Progenitor cell of endocrine pancreas (in vitro differentiated cells): ENCODE measurements at places on chromosomes 2 and 18. TPM values are rescaled to one million over a fixed set of nuclear protein-coding genes. Genes with fewer than 3 reads are reported as not detected.

The TTN gene
- 12.2 and 17.3 TPM in 2 replicates for total RNA-seq

The APOB gene
- 15.6 and 22.2 TPM in 2 replicates for total RNA-seq

The ERFE gene
- 0.91 and 1.3 TPM in 2 replicates for total RNA-seq

The MOGAT1 gene
- 0.74 and 0.98 TPM in 2 replicates for total RNA-seq

The KRCC1 gene
- 16.2 and 16.7 TPM in 2 replicates for total RNA-seq

The CNTNAP5 gene
- 5.3 and 8.9 TPM in 2 replicates for total RNA-seq

The DYNAP gene
- total RNA-seq: not detected in 2 replicates

- DNase-seq: no peak
These were observed 84.5 kb downstream of the RAPH1 start for GRCh38 chr2:203450561-203450960.

DNA sequence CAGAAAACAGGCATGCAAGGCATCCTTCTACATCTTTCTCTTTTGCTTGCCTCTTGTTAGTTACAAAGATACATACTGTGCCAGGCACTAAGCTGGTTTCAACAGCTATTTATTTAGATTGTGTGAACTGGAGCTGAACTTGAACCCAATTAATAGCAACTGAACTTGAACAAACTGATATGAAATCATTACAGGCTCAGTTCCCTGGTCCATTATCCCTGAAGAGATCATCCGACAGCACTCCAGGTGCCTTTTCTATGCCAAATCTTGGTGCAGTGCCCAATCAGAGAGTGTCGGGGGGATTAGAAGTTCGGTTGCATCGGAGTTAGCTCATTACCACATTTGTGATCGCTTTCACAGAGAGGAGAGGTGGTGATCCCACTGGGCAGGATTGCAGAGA lies 477.6 kb downstream of the PARD3B start:
- DNase-seq: no peak

DNA sequence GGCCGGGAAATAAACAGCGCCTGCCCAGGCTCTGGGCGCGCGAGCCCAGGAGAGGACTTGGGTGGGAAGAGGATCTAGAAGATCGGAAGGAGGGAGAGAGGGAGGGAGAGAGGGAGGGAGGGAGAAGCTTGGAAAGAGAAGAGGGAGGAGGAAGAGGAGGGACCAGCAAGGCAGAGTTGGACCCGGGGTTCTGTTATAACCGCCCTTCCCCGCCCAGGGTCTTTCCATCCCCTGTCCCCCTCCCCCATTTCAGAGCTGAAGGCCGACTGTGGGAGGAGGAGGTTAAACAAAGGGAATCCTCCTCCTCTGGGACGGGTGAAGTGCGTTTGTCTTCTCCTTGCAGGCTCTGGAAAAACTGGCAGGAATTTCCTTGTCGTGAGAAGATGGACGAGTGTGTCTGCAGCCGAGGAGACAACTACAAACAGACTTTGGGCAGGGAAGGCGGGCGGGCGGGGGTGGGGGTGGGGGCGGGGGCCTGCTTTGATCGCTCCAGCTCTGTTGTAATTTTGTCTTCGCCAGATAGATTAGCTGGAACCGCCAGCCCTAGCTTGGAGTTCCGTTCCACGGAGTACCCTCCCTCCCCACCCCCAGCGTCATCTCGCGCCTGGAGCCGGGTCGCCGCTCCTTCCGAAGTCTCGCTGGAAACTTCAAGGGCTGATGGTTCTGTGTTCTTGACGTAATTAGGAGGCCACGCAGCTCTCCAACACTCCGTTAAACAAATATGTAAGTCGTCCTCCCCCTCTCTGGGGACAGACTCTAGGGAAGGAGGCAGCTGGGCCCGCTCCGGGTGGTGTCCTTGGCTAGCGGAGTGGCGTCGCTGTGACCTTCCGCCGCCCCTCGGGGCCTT lies 6.4 kb upstream of the SP9 start:
- DNase-seq: no peak

- no peak for DNase-seq
These were observed 449.3 kb downstream of the SLC4A3 start for GRCh38 chr2:220076734-220077133.

DNA sequence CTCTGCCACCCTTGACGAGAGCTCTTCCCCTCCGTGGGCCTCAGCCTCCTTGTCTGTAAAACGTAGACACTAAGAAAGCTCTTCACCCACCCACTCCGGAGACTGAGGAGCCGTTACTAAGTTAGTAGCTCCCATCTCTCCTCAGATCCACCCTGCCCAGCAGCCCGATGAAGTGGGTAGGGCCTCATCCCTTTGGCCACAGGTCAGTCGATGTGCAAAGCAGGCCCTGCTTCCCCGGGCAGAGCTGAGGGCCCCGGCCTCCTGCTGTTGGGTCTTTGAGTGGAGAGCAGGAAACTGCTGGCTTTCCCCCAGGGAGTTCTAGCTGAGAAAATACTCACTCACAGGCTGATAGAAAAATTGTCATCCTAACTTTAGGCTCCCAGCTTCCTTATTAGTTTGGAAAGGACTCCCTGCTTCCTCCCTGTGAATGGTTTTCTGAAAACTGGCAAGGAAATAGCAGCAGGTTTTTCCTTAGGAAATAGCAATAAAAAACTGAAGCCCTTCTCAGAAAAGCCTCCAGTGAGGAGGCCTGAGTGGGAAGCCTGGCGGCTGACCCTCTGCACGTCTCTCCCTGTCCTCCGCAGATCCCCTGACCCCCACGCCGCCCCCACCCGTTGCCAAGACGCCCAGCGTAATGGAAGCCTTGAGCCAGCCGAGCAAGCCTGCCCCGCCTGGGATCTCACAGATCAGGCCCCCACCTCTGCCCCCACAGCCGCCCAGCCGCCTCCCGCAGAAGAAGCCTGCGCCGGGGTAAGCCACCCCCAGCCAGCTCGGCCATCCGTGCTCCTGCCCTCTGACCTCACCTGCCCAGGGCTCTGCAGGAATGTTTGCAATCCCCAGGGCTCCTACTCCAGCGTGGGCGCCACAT lies 30.2 kb downstream of the ITGB1BP1 start:
- no peak for DNase-seq

DNA sequence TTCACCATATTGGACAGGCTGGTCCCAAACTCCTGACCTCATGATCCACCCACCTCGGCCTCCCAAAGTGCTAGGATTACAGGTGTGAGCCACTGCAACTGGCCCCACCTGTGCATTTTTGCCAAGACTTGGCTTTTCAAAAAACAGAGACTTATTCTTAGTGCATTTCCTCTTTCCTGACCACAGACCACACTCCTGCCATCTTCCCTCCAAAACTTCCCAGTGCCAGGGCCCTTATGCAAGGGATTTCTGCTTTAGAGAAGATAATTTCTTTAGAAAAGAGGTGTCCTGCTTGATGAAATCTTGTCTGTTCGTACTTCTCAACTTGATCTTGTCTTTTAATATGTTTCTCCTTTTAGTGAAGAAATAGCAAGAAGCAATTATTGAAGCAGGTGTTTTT lies 98.8 kb upstream of the ZNF516 start:
- DNase-seq: no peak

DNA sequence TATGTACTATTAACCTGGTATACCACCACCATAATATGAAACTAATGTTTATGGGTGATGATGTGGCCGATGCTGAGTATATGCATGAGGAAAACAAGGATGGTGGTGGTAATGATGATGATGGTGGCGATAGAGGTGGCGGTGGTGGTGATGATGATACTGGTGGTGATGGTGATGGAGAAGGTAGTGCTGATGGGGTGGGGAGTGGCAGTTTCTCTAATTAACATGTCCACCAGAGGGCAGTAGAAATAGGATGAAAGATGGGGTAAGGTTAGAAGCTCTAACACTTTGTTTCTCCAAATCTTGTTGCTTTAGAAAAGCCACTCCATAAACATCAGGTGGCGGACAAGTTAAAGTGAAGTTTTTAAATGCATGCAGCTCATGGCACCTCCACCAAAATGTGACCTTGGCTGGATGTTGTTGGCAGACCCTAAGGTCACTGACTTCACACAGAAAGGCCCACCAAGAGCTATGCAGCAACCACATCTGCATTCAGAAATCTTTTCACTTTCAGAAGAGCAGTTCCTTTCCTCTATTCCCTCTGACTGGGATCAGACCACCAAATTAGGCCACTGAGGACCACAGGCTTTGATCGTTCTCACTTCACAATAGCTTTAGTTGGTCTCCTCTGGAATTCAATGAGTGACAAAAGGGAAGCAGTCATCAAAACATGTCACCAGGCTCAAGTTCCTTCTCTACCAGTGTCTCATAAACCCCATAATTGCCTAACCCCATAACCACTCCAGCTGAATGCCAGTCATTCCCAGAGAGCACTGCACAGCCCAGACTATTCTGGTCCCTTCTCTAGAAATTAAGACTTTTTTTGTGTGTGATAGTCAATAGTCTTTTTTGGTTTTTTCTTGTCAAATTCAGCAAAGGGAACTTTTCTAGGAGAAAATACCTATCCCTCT lies 7.5 kb upstream of the BCL11A start:
- no peak for DNase-seq

- no peak for DNase-seq
These were observed 12.8 kb upstream of the EFEMP1 start for GRCh38 chr2:55936351-55936750.

GRCh38 chr2:162025121-162025911 lies 48.7 kb downstream of the DPP4 start:
- DNase-seq: no peak
